ENCODE measurements at places on chromosomes 13 and 19.

- H3K4me3 ChIP-seq: no peak overlapping the region
- no peak overlapping the region for H3K27ac ChIP-seq
- H3K27me3 ChIP-seq: peaks cover 40% of the 10 kb centered on the region
- H3K36me3 ChIP-seq: peaks cover 4% of the 10 kb centered on the region
- H3K4me1 ChIP-seq: peaks cover 23% of the 10 kb centered on the region
Observed at GRCh38 chr19:2633693-2634075, 68.8 kb downstream of the GNG7 start.

DNA sequence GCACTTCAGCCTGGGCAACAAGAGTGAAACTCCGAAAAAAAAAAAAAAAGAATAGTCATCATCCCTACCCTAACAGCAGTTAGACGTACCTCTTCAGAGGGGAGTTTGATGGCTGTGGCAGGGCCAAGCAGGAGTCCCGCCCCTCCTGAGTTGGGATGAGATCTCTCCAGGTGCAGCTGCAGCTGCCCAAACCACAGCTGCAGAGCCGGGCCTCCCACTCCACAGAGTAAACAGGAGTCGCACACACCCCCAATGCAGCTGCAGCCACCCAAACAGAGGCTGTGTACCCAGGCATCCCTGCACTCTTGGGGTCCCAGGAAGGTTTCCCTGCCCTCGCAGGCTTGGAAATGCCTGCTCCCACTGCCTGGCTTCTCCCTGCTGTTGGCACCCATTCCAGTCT lies 17.4 kb upstream of the MLLT1 start:
- H3K36me3 ChIP-seq: peaks cover 1% of the 10 kb centered on the region
- H3K27ac ChIP-seq: no peak overlapping the region
- no peak overlapping the region for H3K4me3 ChIP-seq
- DNase-seq: no peak
- no peaks in the 10 kb centered on the region for H3K4me1 ChIP-seq

GRCh38 chr13:34391076-34391475 lies 551.0 kb upstream of the NBEA start:
- H3K36me3 ChIP-seq: no peaks in the 10 kb centered on the region
- no peak overlapping the region for H3K4me3 ChIP-seq
- H3K27me3 ChIP-seq: no peaks in the 10 kb centered on the region
- no peaks in the 10 kb centered on the region for H3K4me1 ChIP-seq
- DNase-seq: no peak

DNA sequence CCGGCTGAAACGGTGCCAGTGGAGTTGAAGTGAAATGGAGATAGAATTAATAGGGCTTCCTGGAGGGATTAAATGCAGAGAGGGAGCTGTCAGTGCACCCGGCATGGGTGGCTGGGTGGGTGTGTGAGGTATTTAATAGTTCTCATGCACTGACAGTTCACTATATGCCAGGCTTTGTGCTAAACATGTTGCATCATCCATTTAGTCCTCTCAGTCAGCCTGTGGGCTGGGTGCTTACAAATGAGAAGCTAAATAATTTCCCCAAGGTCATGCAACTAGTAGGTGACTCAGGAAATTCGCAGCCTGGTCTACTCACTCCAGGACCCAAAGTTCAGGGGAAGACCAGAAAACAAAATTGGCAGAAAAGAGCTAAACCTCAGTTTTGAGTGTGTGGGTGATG lies 63.5 kb upstream of the SPATA13 start:
- no peak for DNase-seq
- peaks cover 17% of the 10 kb centered on the region for H3K4me1 ChIP-seq
- H3K27me3 ChIP-seq: peaks cover 10% of the 10 kb centered on the region
- peaks cover 2% of the 10 kb centered on the region for H3K36me3 ChIP-seq
- no peak overlapping the region for H3K4me3 ChIP-seq
